ENCODE measurements at places on chromosomes 1 and 21. TPM values are rescaled to one million over a fixed set of nuclear protein-coding genes. Genes with fewer than 3 reads are reported as not detected.
A peak's percentile ranks its signal among the peaks of the same experiment; 100 is the strongest.

The BNIPL gene
- polyA plus RNA-seq = 0.73 TPM

The PGLYRP3 gene
- not detected for polyA plus RNA-seq

- no peaks in the 10 kb centered on the region for H3K36me3 ChIP-seq
- H3K4me1 ChIP-seq = peaks cover 30% of the 10 kb centered on the region
- peak overlapping the region; percentile 95 for H3K27ac ChIP-seq
- peak overlapping the region; percentile 33 for H3K4me3 ChIP-seq
- H3K27me3 ChIP-seq = peaks cover 12% of the 10 kb centered on the region
Observed at GRCh38 chr1:61055110-61055614, 27.2 kb upstream of the NFIA start.

DNA sequence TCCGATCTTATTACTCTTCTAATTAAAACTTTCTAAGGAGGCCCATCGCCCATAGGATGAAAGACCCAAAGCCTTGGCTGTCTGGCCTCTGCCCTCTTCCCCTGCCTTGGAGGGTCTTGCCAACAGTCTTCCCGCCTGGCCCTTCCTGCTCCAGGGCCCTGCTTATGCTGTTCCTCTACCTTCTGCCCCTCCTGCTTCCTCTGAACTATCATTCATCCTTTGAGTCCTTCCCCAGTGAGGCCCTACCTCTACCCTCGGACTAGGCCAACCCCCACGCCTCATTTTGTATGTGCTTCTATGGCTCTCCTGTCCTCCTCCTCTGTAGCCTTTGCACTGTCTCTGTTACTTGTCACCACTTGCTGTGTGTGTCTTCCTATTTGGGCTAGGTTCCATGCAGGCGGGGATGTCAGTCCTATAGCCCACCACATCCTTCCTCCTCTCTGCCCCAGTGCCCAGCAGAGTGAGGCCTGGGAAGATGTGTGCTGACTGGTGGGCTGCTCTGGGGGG lies 5.4 kb downstream of the RUSC1 start:
- H3K36me3 ChIP-seq = peaks cover 61% of the 10 kb centered on the region
- H3K4me3 ChIP-seq = no peak overlapping the region
- no peaks in the 10 kb centered on the region for H3K27me3 ChIP-seq
- no peak overlapping the region for H3K27ac ChIP-seq

GRCh38 chr1:1146026-1146425 lies 27.7 kb upstream of the TTLL10 start:
- H3K27me3 ChIP-seq = no peaks in the 10 kb centered on the region
- H3K4me3 ChIP-seq = no peak overlapping the region
- H3K27ac ChIP-seq = no peak overlapping the region

The FAM229A gene
- 15.5 TPM for polyA plus RNA-seq
